ENCODE measurements at places on chromosomes 6 and 20.
A peak's percentile ranks its signal among the peaks of the same experiment; 100 is the strongest.

GRCh38 chr6:119325559-119326265, 23.8 kb downstream of the MAN1A1 start:
- DNase-seq = no peak

- no peak for DNase-seq
Measured at GRCh38 chr6:49528571-49528970, 21.9 kb upstream of the C6orf141 start.

DNA sequence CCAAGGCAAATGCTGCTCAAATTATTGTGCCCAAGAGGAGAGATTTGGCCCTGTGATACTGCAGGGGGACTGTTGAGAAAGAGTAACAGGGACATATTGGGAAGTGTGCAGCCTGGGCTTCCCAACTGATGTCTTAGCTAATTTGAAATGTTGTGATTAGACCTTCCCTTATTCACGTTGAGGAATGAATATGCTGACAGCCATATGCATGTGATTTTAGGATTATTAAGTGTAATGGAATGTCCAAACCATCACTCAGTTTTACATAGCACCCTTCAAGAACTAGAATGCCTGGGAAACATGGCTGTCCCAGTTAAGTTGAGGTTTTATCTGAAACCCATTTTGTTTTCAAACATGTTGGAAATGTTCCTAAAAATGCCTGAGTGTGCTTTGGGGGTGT, 81.4 kb downstream of the CARMIL1 start:
- no peak for DNase-seq

- DNase-seq = no peak
Measured at GRCh38 chr20:62768551-62769287, 27.6 kb upstream of the MRGBP start.

DNA sequence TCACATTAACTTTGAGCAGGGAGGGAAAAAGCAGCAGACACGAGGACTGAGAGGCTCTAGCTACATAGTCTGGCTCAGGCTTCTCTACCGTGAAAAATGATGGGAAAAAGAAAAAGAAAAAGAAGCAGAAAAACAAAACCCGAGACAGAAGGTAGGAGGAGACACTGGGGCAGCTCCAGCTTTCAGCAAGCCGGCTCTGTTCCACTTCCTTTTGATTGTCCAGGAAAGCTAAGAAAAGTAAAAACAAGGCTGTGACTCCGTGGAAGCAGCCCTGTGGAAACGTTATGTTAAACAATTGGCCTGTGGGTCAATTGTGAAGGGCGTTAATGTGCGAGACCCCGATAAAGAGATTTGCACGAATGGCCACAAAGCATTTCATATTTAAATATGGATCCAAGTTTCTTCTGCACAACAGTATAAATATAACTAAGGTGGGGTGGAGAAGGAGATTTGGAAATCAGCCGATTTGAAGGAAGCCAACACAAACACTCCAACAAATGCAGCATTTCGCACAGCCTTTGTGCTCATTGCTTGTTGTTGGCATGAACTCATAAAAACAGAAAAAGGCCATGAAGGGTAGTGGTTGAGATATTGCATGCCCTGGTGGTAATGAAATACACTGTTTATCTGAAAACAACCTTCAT, 236.9 kb upstream of the JAG1 start:
- DNase-seq = no peak

DNA sequence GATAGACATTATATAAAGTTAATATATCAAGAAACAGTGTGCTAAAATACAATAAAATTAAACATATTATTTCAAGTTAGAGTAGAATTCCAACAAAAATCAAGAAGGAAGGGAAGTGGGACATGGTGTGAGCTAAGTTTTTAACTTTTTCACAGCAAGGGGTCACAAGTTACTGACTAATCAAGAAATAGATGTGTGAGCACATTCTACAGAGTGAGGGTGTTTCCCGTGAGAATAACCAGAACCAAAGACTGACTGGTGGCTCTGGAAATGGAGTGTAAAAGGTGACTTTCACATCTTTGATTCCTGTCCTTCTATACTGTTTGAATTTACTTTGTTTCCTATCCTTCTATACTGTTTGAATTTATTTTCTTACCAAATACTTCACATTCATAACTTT, 206.6 kb downstream of the TASP1 start:
- no peak for DNase-seq

GRCh38 chr20:10105046-10105445, 70.3 kb downstream of the ANKEF1 start:
- no peak for DNase-seq

DNA sequence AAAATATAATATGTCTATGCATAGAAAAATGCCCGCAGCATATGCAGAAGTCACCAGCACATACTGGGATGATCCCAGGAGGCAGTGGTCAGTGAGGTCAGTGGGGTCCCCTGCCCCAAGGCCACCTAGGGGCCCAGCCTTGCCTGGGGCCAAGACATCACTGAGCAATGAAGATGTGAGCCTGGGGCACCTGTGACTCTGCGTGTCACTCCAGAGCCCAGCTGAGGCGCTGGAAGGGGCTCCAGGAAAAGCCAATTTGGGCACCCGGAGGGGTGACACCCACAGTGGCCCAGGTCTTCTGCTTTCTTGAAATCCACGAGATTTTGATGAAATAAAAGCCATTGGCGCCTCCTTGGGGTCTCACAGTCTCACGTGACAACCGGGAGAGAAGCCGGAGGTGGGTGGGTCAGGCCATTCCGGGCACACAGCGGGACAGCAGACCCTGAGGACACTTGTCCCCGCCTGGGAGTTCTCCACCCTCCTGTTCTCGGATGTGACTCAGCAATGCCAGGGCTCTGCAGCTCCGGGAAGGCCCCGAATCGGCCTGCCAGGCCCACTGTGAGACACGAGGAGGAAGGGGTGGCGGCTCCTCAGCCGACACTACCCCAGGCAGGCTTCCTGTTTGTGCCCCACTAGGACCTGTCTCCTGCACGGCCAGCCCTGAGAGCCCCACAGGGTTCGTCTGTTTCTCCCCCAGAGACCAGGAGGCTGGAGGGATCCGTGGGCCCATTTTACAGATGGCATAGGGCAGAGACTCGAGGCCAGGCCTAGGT, 24.4 kb upstream of the SLCO4A1 start:
- peak; percentile 63 for DNase-seq

DNA sequence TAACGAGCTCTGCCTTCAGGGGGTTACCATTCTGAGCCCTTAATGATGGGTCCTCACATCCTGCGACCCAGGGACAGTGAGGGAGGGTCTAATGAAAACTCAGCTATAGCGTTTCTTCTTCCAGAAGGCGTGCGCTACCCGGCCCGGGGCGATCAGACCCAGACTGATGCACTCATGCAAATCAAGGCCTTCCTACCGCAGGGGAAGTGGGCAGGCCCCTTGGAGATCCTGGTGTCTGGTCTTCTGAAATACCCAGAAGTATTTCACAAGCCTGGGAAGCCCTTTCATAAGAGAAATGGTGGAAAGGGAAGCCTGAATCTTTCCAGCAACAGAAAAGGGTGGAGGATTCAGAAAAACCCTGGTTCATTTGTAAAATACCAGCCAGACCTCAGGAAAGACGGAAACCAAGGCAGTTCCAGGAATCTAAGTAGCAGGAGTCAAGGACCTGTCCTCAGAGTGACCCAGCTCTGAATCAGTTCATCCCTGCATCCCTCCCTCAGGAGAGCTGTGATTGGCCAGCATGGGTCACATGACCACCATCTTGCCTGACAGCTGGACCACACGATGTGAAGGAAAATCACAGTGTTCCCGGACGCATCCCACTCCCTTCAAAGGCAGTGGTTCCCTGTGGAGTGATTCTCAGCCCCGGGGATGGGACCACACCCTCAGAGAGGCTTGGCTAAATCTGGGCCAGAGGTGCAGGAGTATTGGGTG, 12.7 kb downstream of the BFSP1 start:
- DNase-seq = no peak

GRCh38 chr6:107665382-107665781, 158.7 kb downstream of the SCML4 start:
- DNase-seq = no peak

DNA sequence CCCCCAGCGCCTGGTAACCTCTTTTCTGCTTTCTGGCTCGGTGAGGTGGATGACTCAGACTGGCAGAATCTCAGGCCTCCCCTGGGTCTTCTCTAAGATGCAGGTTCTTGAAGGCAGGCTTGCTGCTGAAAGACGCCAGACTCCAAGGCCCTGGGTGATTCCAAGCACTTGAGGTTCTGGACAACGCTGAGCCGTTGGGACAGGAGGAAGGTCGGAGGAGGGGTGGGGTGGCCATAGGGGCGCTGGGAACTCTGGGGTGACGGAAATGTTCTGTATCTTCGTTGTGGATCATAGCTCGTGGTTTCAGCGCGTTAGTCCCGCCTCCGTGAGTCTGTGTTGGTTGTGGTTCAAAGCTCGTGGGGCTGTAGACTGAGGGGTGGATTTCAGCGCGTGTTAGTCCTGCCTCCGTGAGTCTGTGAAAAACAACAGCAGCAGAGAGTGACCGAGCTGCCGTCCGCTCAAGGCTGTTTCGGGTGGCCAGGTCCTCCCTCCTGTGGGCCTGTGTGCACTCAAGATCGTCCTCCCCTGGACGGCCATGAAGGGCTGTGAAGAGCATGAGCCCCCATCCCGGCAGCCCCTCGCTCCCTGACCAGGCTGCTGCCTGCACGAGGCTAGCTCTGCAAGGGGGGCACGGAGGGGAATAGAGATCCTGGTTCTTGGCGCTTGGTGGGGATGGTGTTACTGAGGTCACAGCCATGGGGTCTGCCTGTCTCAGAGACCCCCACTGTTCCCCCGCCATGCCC, 7.7 kb downstream of the NTSR1 start:
- DNase-seq = peak; percentile 42

- DNase-seq = no peak
Measured at GRCh38 chr20:44765701-44766347, 20.2 kb downstream of the KCNK15 start.

- peak; percentile 5 for DNase-seq
Measured at GRCh38 chr6:12232339-12232738, 57.8 kb upstream of the EDN1 start.

GRCh38 chr20:44027343-44028002, 112.8 kb downstream of the TOX2 start:
- DNase-seq = no peak

GRCh38 chr6:24410622-24411021, 7.9 kb downstream of the MRS2 start:
- no peak for DNase-seq

DNA sequence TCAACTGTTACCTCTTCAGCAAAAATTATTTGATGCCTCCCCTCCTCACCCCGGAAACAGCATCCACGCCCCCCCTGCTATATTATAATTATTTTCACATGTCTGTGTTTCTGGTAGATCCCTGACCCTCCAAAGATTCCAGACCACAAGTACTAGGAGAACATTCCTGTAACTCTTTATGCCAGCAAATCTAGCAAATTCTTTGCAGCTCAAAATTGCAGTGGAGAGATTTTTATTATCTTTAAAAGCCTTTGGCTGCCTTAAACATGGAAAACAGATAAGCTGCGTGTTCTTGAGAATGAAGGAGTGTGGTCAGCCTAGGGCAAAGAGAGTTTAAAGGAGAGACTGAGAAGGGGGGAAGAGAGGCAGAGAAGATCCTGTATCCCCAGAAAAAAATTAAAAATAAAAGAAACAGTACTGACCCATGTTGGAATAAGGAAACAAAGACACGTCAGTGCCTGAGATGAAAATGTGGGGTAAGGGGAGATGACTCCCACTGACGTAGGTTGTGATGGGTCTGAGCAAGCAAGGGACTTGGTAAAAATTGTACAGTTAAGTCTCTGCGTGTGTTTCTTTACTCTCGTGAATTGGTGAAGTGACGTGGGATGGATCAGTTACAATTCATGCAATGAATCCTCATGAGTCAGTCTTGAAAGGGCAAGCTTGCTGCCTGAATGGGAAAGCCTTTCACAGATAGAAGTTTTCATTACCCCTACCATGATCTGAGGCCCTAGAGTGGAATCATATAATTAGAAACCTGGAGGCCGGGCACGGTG, 8.3 kb downstream of the ID4 start:
- DNase-seq = no peak

DNA sequence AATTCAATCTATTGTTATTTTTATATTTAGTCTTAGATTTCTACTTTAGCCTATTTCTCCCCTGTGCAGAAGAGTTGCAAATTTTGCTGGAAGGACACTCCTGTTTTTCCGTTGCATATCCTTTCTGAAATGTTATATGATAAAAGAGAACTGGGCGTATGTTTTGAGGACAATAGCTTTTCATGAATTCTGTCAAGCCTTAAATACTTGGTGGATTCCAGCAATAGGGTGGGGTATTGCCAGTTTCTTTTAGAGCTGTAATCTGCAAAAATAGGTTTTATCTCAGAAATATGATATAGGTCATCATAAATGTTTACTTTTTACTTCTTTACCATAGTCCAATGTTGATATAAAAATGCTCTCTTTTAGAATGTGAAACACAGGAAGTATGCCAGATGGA, 42.0 kb downstream of the VTA1 start:
- no peak for DNase-seq

DNA sequence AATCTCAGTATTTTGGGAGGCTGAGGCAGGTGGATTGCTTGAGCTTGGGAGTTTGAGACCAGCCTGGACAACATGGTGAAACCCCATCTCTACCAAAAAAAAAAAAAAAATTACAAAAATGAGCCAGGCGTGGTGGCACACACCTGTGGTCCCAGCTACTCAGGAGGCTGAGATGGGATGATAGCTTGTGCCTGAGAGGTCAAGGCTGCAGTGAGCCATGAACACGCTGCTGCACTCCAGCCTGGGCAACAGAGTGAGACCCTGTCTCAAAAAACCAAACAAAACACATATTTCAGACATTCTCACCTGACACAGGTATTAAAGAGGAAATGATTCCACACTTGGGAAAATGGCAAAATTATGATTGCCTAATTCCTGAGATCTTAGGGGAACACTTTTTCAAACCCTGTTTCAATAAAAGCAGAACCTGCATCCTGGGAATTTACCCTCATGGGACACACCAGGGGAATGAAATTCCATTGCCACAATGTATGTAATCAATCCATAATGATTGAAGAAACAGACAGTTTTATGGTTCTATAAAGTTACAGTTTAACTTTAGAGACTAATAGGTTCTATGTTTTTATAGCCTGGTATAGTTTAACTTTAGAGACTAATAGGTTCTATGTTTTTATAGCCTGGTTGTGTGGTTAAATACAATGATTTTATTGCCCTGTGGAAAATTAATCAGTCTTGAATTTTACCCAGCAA, 29.6 kb upstream of the DNAAF9 start:
- no peak for DNase-seq

- no peak for DNase-seq
Measured at GRCh38 chr6:73368675-73369074, 1.0 kb downstream of the OOEP start.

- DNase-seq = no peak
Measured at GRCh38 chr6:35425284-35425683, 26.9 kb upstream of the FANCE start.

GRCh38 chr20:19047951-19048296, 164.5 kb upstream of the SLC24A3 start:
- DNase-seq = no peak

DNA sequence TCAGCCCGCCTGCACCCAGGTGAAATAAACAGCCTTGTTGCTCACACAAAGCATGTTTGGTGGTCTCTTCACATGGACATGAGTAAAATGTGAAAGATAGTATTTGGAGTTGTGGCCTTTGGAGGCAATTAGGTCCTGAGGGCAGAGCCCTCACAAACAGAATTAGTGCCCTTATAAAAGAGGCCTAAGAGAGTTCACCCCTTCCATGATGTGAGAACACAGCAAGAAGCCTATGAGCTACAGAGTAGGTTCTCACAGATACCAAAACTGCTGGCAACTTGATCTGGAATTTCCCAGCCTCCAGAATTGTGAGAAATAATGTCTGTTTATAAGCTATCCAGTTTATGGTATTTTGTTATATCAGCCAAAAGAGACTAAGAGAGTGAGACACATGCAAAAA, 74.5 kb downstream of the TRDN start:
- no peak for DNase-seq

GRCh38 chr6:129356129-129356528, 353.8 kb downstream of the ARHGAP18 start:
- no peak for DNase-seq

- DNase-seq = no peak
Measured at GRCh38 chr20:62772990-62773844, 23.1 kb upstream of the MRGBP start.

Measured in CD4-positive, alpha-beta T cell treated with Interleukin-15 for 4 hours (primary cell).